ENCODE measurements at places on chromosomes 11 and 22.

- H3K27me3 ChIP-seq: no peaks in the 10 kb centered on the region
- peaks cover 3% of the 10 kb centered on the region for H3K36me3 ChIP-seq
- H3K4me1 ChIP-seq: no peaks in the 10 kb centered on the region
- H3K27ac ChIP-seq: no peak overlapping the region
- H3K4me3 ChIP-seq: no peak overlapping the region
Measured at GRCh38 chr11:7467652-7468051, 17.7 kb upstream of the OLFML1 start.

DNA sequence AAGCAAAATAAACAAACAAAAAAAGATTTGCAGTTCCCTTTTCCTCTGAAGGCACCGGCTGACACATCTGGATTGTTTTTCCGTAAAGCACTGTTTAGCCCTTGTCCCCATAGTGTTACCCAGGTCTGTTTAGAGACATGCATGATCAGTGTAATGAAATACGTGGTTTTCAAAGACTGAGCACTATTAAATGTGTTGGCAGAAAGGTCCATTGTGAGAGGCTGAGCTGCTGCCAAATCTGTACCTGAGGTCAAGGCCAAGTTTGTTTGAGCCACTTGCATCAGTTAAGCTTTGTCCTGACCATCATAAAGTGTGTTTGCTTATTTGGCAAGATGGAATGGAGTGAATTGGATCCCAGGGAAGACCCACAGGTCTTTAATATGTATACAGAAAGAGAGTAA is 26.3 kb downstream of the CTR9 start:
- no peak overlapping the region for H3K4me3 ChIP-seq
- no peaks in the 10 kb centered on the region for H3K36me3 ChIP-seq
- H3K27me3 ChIP-seq: no peaks in the 10 kb centered on the region
- H3K4me1 ChIP-seq: no peaks in the 10 kb centered on the region
- no peak for DNase-seq

DNA sequence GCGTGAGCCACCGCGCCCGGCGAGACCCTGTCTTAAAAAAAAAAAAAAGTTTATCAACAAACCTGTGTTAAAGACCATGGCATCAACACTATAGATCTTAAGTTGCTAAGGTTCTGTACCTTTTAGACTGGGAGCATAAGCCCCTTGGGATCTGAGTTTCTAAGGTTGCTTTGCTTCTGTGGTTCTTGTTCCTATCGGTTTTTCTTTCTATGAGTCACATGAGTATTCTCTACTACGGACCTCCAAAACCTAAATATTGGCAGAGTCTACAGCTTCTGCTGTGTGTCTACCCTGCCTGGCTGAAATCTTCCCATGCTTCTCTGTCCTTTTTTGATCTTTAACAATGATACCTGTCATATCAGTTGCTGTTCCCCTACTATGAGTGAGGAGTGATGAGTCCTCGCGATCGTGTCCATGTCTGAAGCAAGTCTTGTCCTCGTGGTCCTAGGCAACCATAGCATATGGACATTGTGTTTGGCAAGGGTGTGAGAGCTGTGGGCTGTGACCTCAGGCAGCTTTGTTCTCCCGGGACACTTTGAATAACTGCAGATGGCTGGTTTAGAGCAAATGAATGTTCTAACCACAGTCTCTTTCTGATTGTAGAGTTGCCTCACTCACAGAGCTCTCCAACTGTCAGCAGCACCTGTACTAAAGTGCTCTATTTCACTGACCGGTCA is 9.0 kb upstream of the DLAT start:
- H3K36me3 ChIP-seq: peaks cover 9% of the 10 kb centered on the region
- no peak for DNase-seq
- H3K27ac ChIP-seq: peak overlapping the region; percentile 63
- no peaks in the 10 kb centered on the region for H3K27me3 ChIP-seq

- no peak overlapping the region for H3K27ac ChIP-seq
- H3K4me3 ChIP-seq: no peak overlapping the region
- H3K27me3 ChIP-seq: peaks cover 7% of the 10 kb centered on the region
- DNase-seq: no peak
- no peaks in the 10 kb centered on the region for H3K4me1 ChIP-seq
Measured at GRCh38 chr22:34847072-34847471, 218.9 kb upstream of the ISX start.

GRCh38 chr11:29751618-29752017 is 265.2 kb downstream of the KCNA4 start:
- H3K27me3 ChIP-seq: no peaks in the 10 kb centered on the region
- no peak for DNase-seq
- H3K36me3 ChIP-seq: no peaks in the 10 kb centered on the region

DNA sequence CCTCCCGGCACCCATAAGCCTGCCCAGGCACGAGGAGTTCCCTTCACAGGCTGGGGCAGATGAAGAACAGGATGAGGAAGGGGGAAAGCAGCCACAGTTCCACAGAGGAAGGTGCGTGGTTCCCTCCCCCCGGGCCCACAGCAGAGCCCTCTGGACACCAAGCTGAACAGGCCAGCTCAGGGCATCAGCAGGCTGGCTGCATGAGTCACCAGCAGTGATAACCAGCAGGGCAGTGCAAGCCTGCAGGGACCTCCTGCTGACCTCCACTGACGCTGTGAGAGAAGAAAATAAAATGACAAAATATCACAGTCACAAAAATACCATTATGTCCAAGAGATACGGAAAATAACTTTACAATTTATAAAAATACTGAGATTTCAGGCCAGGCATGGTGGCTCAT is 11.5 kb downstream of the RTL6 start:
- no peak for DNase-seq
- no peaks in the 10 kb centered on the region for H3K4me1 ChIP-seq
- no peaks in the 10 kb centered on the region for H3K27me3 ChIP-seq
- H3K27ac ChIP-seq: no peak overlapping the region
- no peaks in the 10 kb centered on the region for H3K36me3 ChIP-seq
